Hepatocyte (in vitro differentiated cells): ENCODE measurements at places on chromosomes 5 and 9. TPM values are rescaled to one million over a fixed set of nuclear protein-coding genes. Genes with fewer than 3 reads are reported as not detected.

DNA sequence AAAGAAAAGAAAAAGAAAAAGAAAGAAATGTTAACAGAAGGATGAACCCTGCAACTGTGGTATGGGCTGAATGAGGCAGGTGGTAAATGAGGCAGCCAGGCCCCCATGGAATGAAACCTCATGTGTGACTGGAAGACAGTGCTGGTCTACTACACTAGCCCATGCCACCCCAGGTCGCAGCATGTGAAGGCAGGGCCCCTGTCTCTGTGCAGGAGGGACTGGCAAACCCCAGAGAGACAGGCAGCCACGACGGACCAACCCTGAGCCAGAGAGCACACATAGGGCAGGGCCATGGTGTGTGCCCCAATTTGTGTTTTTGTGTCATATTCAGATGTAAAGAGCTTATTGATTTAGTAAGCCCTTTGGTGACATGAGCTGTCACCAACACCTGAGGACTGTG, 198.5 kb downstream of the FBN2 start:
- DNase-seq: no peak

DNA sequence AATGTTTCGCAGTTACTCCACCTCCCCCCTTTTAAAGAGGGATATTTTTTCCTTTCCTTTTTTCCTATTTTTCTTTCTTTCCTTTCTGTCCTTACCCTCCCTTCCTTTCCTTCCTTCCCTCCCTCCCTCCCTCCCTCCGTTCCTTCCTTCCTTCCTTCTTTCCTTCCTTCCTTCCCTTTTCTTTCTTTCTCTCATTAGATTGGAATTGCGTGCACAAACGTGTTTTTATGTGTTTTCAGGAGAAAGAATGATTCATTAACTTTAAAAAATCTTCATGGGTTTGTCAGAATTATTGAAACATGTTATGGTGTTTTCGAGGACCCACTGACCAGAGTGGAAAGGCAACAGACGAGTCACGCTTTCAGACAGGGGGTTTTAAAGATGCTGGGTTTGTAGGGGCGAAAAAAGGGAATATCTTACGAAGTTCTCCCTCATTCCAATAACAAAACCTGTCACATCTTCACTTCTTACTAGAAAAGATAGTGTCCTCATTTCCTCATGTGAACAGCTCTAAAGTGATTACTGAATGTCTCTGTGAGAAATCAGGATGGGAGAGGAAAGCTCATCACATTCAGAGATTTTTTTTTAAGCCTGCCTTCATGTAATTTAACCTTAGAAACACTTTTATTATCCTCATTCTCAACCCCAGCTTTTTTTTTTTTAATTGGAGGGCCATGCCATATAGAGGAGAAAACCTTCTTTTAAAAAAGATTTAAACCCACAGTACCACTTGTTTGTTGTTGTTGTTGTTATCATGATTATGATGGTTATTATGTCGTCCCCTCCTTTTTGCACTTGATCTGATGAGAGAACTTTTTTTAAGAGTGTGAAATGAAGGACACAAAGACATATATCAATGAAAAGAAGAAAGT, 21.9 kb downstream of the NR2F1 start:
- no peak for DNase-seq

DNA sequence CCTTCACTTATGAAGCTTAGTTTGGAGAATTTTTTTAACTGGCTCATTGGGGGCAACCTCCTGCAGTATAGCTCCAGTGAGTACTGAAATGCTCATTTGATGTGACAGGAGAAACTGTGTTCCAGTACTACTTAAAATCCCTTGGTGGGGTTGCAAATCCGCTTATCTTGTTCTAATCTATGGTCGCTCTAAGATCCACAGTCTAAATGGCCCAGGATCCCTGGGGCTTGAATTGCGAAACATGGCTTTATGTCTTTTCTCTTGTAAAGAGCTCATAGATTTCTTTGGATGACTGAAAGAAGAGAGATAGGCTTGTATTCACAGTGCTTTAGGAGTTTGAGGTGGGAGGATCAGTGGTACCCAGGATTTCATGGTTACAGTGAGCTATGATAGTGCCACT, 52.7 kb downstream of the ADAMTSL1 start:
- no peak for DNase-seq

Gene MTAP
- 18.9 and 38.8 TPM in 2 replicates for total RNA-seq
